Caco-2 (cell line): ENCODE measurements at places on chromosomes 12 and 14. TPM values are rescaled to one million over a fixed set of nuclear protein-coding genes. Genes with fewer than 3 reads are reported as not detected.
A peak's percentile ranks its signal among the peaks of the same experiment; 100 is the strongest.

DNA sequence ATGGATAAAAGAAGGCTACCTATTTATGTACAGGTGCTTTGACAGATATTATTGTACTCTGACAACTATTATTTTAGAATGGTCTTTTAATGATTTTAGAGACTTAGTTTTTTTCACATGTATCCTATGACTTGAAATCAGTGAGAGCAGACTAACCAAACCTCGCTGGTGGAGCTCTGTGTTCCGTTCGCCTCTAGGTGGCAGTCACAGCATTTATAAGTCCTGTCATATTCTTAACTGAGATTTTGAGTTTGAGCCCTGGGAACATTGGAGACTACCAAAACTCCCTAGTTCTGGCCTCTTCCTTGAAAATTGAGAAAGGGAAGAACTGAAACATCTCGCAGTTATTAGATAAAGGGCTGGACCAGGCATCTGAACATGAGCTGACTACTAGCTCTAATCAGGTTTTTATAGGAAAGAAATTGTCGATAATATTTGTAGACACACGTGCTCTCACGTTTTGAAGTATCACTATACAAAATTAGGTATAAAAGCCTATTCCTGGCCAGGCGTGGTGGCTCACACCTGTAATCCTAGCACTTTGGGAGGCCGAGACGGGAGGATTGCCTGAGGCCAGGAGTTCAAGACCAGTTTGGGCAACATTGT, 48.3 kb downstream of the TTLL5 start:
- DNase-seq: peak; percentile 74
- H3K27ac ChIP-seq: no peak overlapping the region
- peaks cover 21% of the 10 kb centered on the region for H3K4me1 ChIP-seq
- H3K4me3 ChIP-seq: no peak overlapping the region

Gene KLHL33
- total RNA-seq: not detected in 2 replicates

Gene NTN4
- 54.1 and 55.0 TPM in 2 replicates for total RNA-seq

DNA sequence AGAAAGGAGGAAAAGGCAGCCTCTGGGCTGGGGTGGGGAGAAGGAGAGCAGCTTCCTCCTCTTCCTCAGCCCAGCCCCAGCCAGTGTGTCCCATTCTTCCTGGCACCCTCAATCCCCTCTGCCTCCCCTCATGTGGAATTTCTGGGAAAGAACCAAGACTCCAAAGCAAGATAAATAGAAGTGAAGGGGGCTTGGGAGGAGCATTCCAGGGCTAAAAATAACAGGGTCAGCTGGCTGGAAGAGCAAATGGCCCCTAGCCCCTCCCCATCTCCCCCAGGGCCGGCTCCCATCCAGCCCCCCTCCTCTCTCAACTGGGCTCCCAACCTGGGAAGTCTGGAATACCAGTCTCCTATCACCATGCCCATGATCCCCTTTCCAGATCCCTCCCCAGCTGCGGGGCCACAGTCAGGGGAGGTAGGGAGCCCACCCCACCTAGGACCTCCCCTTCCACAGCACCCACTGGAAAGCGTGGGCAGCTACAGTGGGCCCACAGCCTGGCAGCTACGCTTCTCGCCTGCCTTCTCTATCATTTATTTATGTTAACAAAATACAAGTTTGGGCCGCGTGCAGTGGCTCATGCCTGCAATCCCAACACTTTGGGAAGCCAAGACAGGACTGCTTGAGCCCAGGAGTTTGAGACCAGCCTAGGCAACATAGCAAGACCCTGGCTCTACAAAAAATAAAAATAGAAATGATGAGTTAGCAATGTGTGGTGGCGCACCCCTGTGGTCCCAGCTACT, 88.3 kb downstream of the IRF2BPL start:
- no peaks in the 10 kb centered on the region for H3K36me3 ChIP-seq
- no peaks in the 10 kb centered on the region for H3K4me1 ChIP-seq
- no peak overlapping the region for H3K4me3 ChIP-seq

DNA sequence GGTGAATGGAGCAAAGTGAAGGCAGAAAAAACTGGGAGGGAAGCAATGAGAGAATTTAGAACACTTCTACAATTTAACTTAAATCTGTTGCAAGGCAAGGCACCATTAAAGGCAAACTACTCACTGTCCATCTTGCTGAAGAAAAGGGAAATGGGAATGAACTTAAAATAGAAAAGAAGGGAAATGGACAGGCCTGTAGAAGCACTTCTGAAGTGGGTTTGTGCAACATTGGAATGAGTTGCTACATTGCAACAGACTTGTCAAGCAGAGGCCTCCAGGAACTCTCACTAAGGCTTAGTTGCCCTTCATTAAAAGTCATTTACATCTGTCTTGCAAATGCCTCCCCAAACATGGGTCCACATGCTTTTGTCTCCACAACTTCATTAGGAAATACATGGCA, 13.7 kb upstream of the OR10AD1 start:
- no peak overlapping the region for H3K27ac ChIP-seq
- no peaks in the 10 kb centered on the region for H3K36me3 ChIP-seq
- no peaks in the 10 kb centered on the region for H3K4me1 ChIP-seq
- H3K27me3 ChIP-seq: no peaks in the 10 kb centered on the region

Gene DPY19L2
- not detected in 2 replicates for total RNA-seq

Gene TMEM30B
- total RNA-seq: 31.4 and 32.5 TPM in 2 replicates

DNA sequence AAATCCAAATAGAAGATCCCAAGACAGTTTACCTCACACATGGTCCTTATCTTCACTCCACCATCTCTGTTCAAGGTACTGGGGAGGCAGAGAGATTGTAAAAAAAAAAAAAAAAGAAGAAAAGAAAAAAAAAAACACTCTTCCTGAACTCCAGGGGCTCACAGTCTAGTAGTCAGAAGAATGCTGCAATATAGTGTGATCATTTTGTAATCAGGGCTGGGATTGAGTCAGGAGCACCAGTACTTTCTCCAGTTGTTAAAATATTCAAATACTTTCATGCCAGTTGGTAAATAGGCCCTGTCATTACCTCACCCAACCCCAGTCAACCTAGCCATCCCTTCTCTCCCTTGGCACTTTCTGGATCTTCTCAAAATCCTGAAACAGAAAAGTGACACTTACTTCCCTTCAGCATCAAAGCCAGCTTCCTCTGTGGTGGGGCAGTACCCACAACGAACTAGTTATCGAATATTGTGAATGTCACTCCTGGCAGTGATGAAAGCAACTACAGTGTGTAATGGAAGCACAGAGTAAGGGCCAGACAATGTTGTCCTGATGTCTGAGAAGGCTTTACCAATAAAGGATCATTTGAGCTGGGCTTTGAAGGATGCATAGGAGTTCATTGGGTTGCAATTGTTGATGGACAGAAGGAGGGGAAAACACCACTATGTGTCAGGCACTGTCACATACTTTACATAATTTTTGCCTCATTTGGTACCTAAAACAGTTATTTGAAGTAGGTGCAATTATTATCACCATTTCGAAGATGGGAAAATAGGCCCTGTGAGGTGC, 44.3 kb upstream of the HSPB8 start:
- no peak for DNase-seq
- no peaks in the 10 kb centered on the region for H3K27me3 ChIP-seq
- H3K27ac ChIP-seq: no peak overlapping the region
- no peaks in the 10 kb centered on the region for H3K4me1 ChIP-seq
- no peaks in the 10 kb centered on the region for H3K36me3 ChIP-seq

DNA sequence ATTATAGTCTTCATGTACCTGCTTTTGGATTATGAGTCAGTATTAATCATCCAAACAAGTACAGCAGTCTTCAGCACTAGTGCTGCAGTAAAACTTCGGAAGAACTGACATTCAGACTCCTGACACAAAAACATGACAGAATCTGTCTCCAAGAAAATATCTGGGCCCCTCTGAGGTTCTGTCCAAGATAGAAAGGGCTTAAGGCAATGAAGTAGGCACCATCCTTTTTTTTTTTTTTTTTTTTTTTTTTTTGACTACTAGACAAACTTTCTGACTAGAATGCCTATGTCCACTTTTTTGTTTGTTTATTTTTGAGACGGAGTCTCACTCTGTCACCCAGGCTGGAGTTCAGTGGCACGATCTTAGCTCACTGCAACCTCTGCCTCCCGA, 112.5 kb downstream of the MED13L start:
- no peak overlapping the region for H3K4me3 ChIP-seq
- no peaks in the 10 kb centered on the region for H3K27me3 ChIP-seq
- DNase-seq: no peak
- no peaks in the 10 kb centered on the region for H3K36me3 ChIP-seq

DNA sequence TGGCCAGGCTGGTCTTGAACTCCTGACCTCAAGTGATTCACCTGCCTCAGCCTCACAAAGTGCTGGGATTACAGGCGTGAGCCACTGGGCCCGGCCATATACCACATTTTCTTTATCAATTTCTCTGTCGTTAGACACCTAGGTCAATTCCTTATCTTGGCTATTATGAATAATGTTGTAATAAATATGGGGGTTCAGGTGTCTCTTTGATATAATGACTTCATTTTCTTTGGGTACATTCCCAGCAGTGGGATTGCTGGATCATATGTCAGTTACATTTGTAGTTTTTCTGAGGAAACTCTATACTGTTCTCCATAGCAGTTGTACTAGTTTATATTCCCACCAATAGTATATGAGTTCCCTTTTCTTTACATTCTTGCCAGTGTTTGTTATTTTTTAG, 67.8 kb upstream of the DDHD1 start:
- H3K4me3 ChIP-seq: no peak overlapping the region
- no peak overlapping the region for H3K27ac ChIP-seq
- no peaks in the 10 kb centered on the region for H3K36me3 ChIP-seq

GRCh38 chr12:62578726-62579125, 112.1 kb downstream of the MON2 start:
- no peak overlapping the region for H3K27ac ChIP-seq
- H3K27me3 ChIP-seq: no peaks in the 10 kb centered on the region
- no peaks in the 10 kb centered on the region for H3K36me3 ChIP-seq

DNA sequence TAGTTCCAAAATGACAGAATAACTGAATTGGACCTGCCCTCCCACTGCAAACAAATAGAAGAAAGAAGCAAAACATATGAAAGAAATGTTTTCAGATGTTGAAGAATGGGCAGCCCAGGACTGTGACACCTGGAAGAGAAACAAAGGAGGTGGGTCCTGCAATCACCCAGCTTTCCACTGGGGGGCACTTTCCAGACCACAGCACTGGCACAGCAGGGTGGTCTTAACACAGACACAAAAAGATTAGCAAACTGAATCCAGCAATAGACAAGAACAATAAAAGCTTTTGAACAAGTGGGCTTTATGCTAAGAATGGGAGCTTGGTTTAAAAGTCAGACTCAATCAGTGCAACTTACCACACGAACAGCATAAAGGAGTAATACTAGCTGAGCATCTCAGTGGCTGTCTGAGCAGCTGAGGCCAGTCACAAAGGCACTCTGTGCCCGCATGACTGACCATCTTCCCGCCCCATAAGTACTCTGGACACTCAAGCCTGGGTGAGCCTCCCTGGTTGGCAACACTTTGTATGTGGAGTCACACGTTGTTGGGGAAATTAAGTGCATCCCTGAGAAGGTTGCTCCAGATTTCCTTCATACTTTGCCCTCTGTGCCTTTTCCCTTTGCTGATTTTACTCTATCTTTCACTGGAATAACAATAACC, 27.7 kb downstream of the JKAMP start:
- DNase-seq: peak; percentile 12
- H3K27me3 ChIP-seq: no peaks in the 10 kb centered on the region
- no peaks in the 10 kb centered on the region for H3K36me3 ChIP-seq
- no peaks in the 10 kb centered on the region; the same call in 1 of the 2 replicates for H3K4me1 ChIP-seq

Gene STYK1
- total RNA-seq: 4.5 and 4.9 TPM in 2 replicates

Gene PAPLN
- 2.7 and 3.0 TPM in 2 replicates for total RNA-seq

- no peaks in the 10 kb centered on the region for H3K36me3 ChIP-seq
- no peak overlapping the region for H3K27ac ChIP-seq
- DNase-seq: no peak
- H3K27me3 ChIP-seq: no peaks in the 10 kb centered on the region
Measured at GRCh38 chr12:31612819-31613218, 21.9 kb upstream of the DENND5B start.

- no peaks in the 10 kb centered on the region for H3K27me3 ChIP-seq
- no peaks in the 10 kb centered on the region for H3K4me1 ChIP-seq
- DNase-seq: peak; percentile 6
- no peaks in the 10 kb centered on the region for H3K36me3 ChIP-seq
- H3K4me3 ChIP-seq: no peak overlapping the region
Measured at GRCh38 chr12:88334271-88334670, 192.2 kb downstream of the TMTC3 start.

DNA sequence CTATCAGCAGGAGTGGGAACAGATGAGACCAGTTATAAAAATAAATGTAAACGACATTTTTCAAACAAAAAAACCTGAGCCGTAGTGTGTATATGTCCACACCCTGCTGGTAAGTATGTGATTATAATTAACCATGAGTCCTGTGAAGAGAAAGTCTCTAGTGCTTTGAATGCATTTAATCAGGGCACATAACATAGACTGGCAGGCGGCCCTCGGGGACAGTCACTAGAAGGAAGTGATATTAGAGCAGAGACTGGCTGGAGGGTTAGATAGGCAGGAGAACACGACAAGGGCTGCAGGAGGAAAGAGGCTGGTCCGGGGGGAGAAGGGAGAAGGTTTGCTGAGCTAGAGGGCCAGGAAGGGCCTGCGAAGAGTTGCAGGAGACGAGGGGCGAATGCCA, 23.8 kb upstream of the ELK3 start:
- DNase-seq: no peak
- no peak overlapping the region for H3K27ac ChIP-seq
- H3K27me3 ChIP-seq: no peaks in the 10 kb centered on the region
- H3K36me3 ChIP-seq: no peaks in the 10 kb centered on the region
- no peak overlapping the region for H3K4me3 ChIP-seq

DNA sequence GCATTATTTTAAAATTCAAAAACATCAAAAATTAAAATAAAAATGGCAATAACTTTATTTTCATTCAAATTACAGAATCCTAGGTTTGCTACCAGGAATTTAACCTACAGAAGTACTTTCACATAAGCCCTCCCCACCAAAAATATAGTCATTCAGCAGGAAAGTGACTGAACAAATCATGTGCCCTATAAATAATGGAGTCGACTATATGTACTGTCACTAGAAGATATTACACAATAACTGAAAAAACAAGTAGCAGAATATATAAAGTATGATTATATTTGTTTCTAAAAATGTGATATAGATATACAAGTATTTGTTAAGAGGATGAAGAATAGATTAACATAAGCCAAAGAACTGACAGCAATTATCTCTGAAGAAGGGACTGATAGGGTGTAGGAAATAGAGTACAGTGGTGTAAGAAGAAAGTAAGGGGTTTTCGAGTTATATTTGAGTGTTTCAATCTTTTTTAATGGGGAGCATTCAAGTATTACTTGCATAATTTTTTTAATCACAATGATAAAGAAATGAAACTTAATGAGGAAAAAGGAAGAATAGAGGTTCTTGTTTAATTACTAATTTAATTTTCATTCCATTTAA, 7.9 kb downstream of the C2CD5 start:
- DNase-seq: no peak
- H3K4me1 ChIP-seq: no peaks in the 10 kb centered on the region
- no peak overlapping the region for H3K4me3 ChIP-seq

Gene KRT73
- not detected in 2 replicates for total RNA-seq

- H3K27ac ChIP-seq: no peak overlapping the region
- H3K36me3 ChIP-seq: no peaks in the 10 kb centered on the region
- H3K4me1 ChIP-seq: peaks cover 9% of the 10 kb centered on the region; the same call in 1 of the 2 replicates
- DNase-seq: no peak
- no peak overlapping the region for H3K4me3 ChIP-seq
Measured at GRCh38 chr12:47396902-47397663, 308.7 kb downstream of the RPAP3 start.
